Fibroblast of lung (primary cell): ENCODE measurements at places on chromosomes 16 and 17.
A peak's percentile ranks its signal among the peaks of the same experiment; 100 is the strongest.

DNA sequence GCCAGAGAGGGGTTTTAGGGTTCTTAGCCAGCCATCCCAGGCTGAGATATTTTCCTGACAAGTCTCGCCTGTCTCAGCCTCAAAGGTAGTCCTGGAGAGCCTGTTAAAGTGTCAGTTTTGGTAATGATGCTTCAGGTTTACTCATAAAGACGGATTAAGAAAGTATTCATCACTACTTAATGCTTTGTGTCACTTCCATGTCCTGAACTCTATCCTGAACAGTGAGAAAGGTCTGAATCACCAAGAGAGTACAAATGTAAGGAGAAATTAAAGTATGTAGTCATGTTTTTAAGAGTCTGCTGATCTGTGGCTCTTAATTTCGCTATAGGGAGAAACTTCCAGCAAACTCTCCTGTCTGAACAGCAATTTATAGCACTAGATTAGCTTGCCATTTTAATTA lies 14.0 kb downstream of the RPGRIP1L start:
- DNase-seq = no peak
- no peak overlapping the region for H3K27ac ChIP-seq
- no peak overlapping the region for H3K4me3 ChIP-seq
- no peaks in the 10 kb centered on the region for H3K27me3 ChIP-seq

DNA sequence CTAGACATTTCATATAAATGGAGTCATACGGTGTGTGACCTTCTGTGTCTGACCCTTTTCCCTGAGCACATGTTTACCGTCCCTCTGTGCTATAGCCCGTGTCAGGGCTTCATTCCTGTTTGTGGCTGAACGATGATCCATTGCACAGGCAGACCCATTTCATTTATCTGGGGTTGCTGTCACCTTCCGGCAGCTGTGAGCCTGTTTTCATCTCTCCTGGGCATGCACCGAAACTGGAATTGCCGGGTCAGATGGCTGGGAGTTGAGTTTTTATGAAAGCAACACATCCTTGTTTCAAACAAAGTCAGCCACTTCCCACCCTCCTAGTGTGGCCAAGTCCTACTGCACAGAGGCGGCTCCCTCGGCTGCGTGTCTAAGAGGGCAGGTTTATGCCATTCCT lies 25.5 kb downstream of the BAIAP2 start:
- H3K36me3 ChIP-seq = no peaks in the 10 kb centered on the region
- H3K4me3 ChIP-seq = no peak overlapping the region
- H3K4me1 ChIP-seq = peaks cover 3% of the 10 kb centered on the region
- H3K27me3 ChIP-seq = no peaks in the 10 kb centered on the region
- no peak overlapping the region for H3K27ac ChIP-seq
- DNase-seq = no peak

DNA sequence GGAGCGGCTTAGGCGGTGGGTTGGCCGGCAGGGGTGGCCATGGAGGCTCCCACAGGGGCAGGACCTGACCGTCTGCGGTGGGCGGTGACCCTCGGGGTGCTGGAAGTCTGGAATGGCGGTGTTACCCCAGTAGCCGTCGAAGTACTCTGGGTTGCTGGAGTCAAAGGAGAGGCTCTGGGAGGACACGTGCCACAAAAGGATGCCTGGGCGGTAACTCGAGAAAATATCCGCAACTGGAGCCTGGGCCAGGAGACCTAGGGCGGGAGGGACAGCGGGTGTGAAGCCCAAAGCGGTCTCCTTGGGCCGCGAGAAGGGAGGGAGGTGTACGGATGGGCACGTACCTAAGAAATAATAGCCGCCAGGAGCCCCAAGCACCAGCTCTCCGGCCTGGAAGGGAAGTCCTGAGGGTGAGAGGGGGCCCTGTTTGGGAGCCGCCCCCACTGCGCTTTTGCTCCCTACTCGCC lies 4.6 kb downstream of the ITGA2B start:
- no peak overlapping the region for H3K27ac ChIP-seq
- peaks cover 29% of the 10 kb centered on the region for H3K27me3 ChIP-seq
- no peak for DNase-seq
- peak overlapping the region; percentile 59 for H3K4me3 ChIP-seq
- H3K36me3 ChIP-seq = no peaks in the 10 kb centered on the region

DNA sequence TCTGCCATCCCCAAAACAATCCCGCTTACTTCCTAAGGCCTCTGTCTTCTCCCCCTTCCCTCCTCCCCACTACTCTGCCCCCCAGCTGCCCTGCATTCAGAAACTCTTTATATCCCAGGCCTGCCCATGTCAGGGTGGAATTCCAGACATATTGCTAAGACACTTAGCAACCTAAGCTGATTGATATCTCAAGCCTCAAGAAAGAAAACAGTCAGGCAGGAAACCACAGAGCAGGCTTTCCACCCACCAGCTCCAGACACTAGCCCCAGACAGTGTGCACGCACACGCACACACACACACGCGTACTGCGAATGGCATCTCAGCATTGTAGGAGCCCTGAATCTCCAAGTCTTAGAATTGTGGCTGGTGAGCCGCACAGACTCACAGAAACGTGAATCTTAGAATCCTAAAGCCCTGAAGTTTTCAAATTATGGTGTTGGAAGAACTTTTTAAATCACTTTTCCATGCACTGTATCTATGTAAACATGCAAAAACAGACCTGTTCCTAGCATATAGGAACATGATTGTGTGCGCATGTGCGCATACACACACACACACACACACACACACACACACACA lies 8.8 kb upstream of the LPCAT2 start:
- no peak overlapping the region for H3K4me3 ChIP-seq
- peak; percentile 100 for DNase-seq
- peaks cover 27% of the 10 kb centered on the region for H3K36me3 ChIP-seq

- H3K4me1 ChIP-seq = no peaks in the 10 kb centered on the region
- DNase-seq = no peak
- H3K27me3 ChIP-seq = no peaks in the 10 kb centered on the region
- H3K27ac ChIP-seq = no peak overlapping the region
- H3K4me3 ChIP-seq = no peak overlapping the region
Observed at GRCh38 chr16:68548947-68549346, 9.9 kb downstream of the ZFP90 start.

DNA sequence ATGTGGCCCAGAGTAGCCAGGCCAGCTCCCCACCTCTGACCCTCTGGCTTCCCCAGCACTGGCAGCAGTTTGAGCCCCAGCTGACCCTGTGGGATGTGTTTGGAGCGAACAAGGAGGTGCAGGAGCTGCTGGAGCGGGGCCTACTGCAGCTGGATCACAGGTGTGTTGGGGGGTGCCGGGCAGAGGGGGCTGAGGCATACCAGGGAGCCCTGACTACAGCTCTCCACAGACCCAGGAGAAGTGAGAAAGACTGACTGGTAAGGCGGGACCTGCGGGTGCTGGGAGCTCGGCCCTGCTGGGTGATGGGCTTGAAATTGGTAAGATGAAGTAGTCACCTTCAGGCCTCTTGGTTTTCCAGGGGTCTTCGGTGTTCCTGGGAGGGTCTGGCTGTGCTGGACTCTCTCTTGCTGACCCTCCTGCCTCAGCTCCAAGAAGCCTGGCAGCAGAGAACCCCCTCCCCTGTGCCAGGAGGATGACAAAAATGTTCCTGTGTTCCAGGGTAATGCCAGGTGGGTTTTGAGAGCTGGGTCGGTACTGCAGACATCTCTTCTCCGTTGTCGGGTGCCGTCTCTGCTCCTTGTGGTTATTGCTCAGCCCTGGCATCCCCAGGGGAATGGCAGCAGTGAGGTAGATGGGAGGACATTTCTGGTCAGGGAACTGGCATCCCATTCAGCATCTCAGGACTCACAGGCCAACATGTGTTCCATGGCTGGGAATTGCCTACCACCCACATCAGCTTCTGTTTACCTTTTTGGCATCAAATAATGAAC lies 5.9 kb downstream of the RSAD1 start:
- peaks cover 11% of the 10 kb centered on the region for H3K4me1 ChIP-seq
- no peak for DNase-seq
- H3K27me3 ChIP-seq = no peaks in the 10 kb centered on the region
- H3K36me3 ChIP-seq = peaks cover 8% of the 10 kb centered on the region
- H3K27ac ChIP-seq = no peak overlapping the region

GRCh38 chr17:72518159-72518732 lies 397.4 kb downstream of the SOX9 start:
- no peak for DNase-seq
- H3K4me3 ChIP-seq = no peak overlapping the region
- H3K27me3 ChIP-seq = no peaks in the 10 kb centered on the region
- peaks cover 4% of the 10 kb centered on the region for H3K4me1 ChIP-seq
